Progenitor cell of endocrine pancreas (in vitro differentiated cells): ENCODE measurements at places on chromosomes 13 and 19. TPM values are rescaled to one million over a fixed set of nuclear protein-coding genes. Genes with fewer than 3 reads are reported as not detected.
A peak's percentile ranks its signal among the peaks of the same experiment; 100 is the strongest.

DNA sequence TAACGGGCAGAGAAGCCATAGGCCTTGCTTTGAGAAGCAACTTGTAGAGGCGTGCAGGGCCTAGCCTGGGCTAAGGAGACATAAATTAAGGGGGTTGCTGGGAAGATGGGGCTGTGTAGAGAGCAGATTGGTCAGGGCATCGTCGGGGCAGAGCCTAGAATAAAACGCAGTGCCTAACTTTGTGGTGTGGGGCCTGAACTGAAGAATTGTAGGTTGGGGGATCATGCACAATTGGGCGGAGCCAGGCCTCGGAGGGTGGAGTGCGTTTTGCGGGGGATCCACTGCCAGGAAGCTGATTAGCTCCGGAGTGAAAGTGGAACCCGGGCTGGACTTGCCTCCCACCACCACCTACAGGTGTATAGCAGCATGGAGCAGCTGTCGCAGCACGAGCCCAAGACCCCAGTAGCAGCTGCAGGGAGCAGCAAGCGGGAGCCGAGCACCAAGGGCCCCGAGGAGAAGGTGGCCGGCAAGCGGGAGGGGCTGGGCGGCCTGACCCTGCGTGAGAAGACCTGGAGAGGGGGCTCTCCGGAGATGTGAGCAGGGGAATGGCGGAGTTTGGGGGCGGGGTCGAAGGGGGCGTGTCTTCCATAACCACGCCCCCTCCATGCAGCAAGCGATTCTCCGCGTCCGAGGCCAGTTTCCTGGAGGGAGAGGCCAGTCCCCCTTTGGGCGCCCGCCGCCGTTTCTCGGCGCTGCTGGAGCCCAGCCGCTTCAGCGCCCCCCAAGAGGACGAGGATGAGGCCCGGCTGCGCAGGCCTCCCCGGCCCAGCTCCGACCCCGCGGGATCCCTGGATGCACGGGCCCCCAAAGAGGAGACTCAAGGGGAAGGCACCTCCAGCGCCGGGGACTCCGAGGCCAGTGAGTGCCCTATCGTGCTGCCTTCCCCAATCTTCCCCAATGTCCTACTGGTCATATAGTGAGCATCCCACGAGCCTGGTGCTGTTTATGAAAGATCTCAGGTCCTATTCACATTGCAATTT lies 13.8 kb downstream of the DNASE2 start:
- DNase-seq, result peak; percentile 76
- H3K36me3 ChIP-seq, result peaks cover 10% of the 10 kb centered on the region

- DNase-seq, result no peak
- H3K36me3 ChIP-seq, result no peaks in the 10 kb centered on the region
- no peaks in the 10 kb centered on the region for H3K4me1 ChIP-seq
- peaks cover 9% of the 10 kb centered on the region for H3K27me3 ChIP-seq
- no peak overlapping the region for H3K27ac ChIP-seq
- no peak overlapping the region for H3K4me3 ChIP-seq
Measured at GRCh38 chr19:7337380-7338194, 11.2 kb upstream of the ARHGEF18 start.

MYO1F gene
- 0.16 and 0.55 TPM in 2 replicates for total RNA-seq

- DNase-seq, result no peak
- no peaks in the 10 kb centered on the region for H3K27me3 ChIP-seq
- H3K4me3 ChIP-seq, result no peak overlapping the region
- peaks cover 13% of the 10 kb centered on the region for H3K36me3 ChIP-seq
- H3K27ac ChIP-seq, result no peak overlapping the region
Measured at GRCh38 chr13:41211062-41211461, 16.7 kb upstream of the KBTBD7 start.

AXL gene
- total RNA-seq, result 14.8 and 15.7 TPM in 2 replicates

- peaks cover 19% of the 10 kb centered on the region for H3K27me3 ChIP-seq
- H3K27ac ChIP-seq, result no peak overlapping the region
- H3K4me3 ChIP-seq, result no peak overlapping the region
- no peak for DNase-seq
- H3K4me1 ChIP-seq, result no peaks in the 10 kb centered on the region
Measured at GRCh38 chr13:29355029-29355428, 240.5 kb downstream of the SLC7A1 start.

GRCh38 chr19:11499890-11500420 lies 5.7 kb downstream of the ZNF653 start:
- H3K4me1 ChIP-seq, result peaks cover 7% of the 10 kb centered on the region
- H3K27me3 ChIP-seq, result no peaks in the 10 kb centered on the region
- H3K36me3 ChIP-seq, result peaks cover 1% of the 10 kb centered on the region
- H3K4me3 ChIP-seq, result no peak overlapping the region
- H3K27ac ChIP-seq, result peak overlapping the region; percentile 49
- DNase-seq, result no peak

GRCh38 chr19:4593409-4593851 lies 33.9 kb upstream of the SEMA6B start:
- H3K27me3 ChIP-seq, result peaks cover 38% of the 10 kb centered on the region
- no peak overlapping the region for H3K4me3 ChIP-seq
- no peaks in the 10 kb centered on the region for H3K36me3 ChIP-seq
- DNase-seq, result no peak
- peaks cover 1% of the 10 kb centered on the region for H3K4me1 ChIP-seq

GRCh38 chr13:104466016-104466415 lies 1399.8 kb upstream of the SLC10A2 start:
- no peaks in the 10 kb centered on the region for H3K27me3 ChIP-seq
- H3K4me1 ChIP-seq, result no peaks in the 10 kb centered on the region
- H3K36me3 ChIP-seq, result no peaks in the 10 kb centered on the region
- H3K4me3 ChIP-seq, result no peak overlapping the region
- no peak for DNase-seq

DNA sequence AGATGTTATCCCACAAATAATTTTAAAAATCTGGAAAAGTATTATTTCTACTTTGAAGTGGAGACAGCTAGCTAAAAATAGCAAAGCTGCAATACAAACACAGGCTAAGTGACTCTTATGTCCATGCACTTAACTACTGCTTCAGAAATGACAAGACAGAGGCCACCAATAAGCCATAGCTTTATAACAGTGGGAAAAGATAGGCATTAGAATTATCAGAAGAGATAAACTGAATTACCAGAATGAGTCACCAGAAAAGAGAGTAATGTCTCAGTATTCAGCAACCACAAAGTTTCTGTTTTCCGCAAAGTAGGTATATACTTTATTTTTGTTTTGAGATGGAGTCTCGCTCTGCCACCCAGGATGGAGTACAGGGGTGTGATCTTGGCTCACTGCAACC lies 17.1 kb downstream of the CLN5 start:
- H3K4me3 ChIP-seq, result no peak overlapping the region
- H3K27me3 ChIP-seq, result no peaks in the 10 kb centered on the region
- no peaks in the 10 kb centered on the region for H3K4me1 ChIP-seq
- peaks cover 30% of the 10 kb centered on the region for H3K36me3 ChIP-seq

DNA sequence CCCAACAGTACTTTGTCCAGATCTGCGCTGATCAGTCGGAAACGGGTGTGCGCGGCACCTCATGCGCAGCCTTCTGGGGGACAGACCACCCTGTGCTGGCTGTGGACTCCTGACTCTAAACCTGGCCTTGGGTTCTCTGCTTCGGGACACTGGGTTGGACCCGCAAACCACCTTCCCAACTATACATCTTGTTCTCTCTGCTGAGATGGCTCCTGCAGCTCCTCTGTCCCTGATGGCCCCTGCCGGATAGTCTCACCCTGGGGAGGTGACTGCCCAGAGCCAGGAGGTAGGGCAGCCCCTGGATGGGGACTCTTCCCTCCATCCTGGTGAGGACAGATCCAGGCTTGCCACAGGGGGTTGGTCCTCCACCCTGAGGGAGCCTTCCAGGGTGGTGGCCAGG lies 23.3 kb downstream of the RFX1 start:
- no peaks in the 10 kb centered on the region for H3K4me1 ChIP-seq
- no peaks in the 10 kb centered on the region for H3K27me3 ChIP-seq
- no peak overlapping the region for H3K4me3 ChIP-seq
- DNase-seq, result no peak
- H3K36me3 ChIP-seq, result no peaks in the 10 kb centered on the region
- peak overlapping the region; percentile 64 for H3K27ac ChIP-seq
